ENCODE measurements at places on chromosomes 5 and 9. TPM values are rescaled to one million over a fixed set of nuclear protein-coding genes. Genes with fewer than 3 reads are reported as not detected.

- no peak for DNase-seq
These were observed 10.9 kb upstream of the UNC5A start for GRCh38 chr5:176799488-176799887.

DNA sequence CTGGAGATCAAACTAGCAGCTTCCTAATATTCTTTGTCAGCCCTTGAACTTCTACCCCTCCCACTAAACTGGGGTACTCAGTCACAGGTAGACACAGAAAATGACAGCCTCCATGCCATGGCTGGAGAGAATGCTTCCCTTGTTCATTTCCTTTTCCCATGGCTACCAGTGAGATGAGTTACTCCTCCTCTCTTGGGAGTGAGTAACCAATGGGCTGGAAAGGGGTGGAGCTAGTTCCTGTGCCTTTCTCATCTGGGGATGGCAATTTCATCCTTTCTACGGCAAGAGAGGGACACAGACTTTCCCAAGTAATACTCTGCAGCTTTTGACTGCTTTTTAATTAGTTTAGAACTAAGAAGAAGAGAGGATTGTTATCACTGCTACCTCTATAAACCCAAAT is 1045.6 kb upstream of the WWC1 start:
- DNase-seq = no peak

DNA sequence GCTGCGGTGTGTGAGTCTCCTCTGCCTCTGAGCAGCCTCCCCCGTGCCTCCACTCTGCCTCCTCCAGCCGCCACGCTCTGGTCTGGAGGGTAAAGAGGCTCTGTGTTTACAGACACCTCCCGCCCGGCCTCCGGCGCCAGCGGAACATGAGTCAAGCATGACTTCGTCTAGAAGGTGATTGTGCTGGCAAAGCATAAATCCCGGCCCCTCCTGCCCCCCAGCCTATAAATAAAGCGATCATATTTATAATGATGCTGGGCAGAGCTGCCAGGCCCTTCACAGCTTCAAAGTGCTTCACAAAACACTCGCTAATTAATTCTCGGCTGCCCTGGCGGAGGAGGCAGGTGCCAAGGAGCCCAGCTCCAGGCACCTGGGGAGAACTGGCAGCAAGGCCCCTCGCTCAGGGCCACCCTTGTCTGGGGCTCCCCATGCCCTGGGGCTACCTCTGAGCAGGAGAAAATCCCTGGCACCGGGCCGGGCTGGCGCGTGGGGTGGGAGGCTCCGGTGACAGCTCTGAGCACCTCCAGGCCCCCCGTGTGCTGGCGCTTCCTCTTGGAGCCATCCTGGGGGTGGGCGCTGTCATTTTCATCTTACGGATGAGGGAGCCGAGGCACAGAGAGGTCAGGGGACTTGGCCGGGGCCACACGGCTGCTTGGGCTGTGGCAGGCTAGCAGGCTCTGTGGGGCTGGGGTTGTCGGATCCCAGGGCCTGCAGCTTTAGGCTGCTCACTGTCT is 87.8 kb downstream of the RXRA start:
- DNase-seq = peak; percentile 52

DNA sequence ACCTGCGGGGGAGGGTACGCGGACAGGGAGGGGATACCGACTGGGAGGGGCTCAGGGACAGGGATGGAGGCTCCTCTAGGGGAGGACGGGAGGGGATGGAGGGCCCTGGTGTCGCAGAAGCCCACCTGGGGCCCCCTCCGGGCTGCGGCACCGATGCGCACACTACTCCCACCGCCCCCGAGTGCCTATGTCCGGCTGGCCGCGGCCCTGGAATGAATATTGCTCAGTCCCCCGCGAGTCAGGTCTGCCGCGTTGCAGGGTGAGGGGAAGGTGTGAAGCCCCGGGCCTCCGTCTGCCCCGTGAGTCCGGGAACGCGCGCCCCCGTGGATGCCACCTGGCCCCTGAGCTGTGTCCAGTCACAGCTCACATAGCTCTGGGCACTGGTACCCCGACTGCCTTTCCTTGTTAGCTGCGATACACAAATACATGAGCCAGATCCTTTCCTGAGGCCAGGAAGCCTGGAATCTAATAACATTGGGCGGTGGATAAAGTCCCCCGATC is 44.5 kb upstream of the PRSS3 start:
- no peak for DNase-seq

GRCh38 chr5:60026161-60026560 is 132.6 kb upstream of the PDE4D start:
- no peak for DNase-seq

Gene STXBP1
- 13.0 TPM for total RNA-seq

- DNase-seq = no peak
These were observed 48.9 kb downstream of the ERMP1 start for GRCh38 chr9:5783982-5784381.

Gene DOCK2
- total RNA-seq = 10.3 TPM

Gene GNA14
- total RNA-seq = 21.3 TPM

DNA sequence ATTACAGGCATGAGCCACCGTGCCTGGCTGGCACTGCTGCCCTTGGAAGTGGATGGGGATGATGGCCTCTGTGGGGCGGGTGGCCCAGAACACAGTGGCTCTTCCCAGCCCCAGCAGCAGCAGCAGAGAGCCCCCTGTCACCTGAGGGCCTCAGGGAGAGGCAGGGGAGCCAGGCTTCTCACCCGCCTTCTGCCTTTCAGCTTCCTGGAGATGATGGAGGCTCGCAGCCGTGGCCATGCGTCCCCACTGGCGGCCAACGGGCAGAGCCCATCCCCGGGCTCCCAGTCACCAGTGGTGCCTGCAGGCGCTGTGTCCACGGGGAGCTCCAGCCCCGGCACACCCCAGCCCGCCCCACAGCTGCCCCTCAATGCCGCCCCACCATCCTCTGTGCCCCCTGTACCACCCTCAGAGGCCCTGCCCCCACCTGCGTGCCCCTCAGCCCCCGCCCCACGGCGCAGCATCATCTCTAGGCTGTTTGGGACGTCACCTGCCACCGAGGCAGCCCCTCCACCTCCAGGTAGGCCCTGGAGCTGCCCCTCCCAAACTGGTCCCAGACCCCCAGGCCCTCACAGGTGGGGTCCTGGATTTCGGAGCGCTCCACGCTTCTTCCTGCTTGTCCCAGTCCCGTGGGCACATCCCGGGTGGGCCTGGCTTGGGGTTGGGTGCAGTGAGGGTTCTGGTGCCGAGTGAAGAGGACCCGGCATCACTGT is 5.0 kb upstream of the AJM1 start:
- DNase-seq = no peak

Gene GPR151
- not detected for total RNA-seq

DNA sequence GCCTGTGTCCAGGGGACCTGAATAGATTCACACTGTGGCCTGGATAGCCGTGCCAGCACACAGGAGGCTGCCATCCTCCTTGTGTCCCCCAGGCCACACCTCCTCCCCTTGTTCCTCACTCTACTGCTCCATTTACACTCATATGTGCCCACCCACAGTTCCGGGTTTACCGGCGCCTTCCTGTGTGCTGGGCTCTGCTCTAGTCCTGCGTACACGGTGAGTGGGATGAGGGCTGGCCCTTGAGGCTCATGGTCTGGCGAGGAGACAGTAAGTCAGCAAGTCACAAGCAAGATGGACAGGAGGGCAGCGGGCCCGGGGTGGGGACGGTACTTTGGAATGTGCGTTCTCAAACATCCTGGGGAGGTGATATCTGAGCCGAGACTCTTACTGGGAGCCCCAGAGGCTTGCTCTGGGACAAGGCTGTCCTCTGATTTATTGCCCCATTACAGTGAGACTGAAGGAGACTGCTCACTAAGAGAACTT is 32.4 kb upstream of the NXNL2 start:
- no peak for DNase-seq

- peak; percentile 41 for DNase-seq
These were observed 233.5 kb downstream of the FRMD3 start for GRCh38 chr9:83304686-83305085.

GRCh38 chr9:124251204-124251603 is 6.5 kb upstream of the NEK6 start:
- DNase-seq = no peak

DNA sequence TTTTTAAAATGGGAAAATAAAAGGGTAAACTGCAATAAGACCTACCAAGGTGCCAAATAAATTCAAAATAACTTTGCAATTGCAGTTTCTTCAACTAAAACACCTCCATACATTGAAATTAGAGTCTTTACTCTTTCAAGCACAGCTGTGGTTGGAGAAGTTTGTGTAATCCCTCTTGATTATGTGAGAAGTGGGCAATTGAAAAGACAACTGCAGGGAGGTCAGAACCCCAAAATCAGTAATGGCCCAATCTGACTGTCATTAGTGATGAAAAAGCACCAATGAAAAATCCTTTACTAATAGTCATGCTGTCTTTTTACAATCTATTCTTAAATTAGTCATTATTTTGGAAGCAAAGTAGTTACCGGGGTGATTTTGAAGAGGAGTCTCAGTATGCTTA is 116.7 kb upstream of the RGMB start:
- no peak for DNase-seq

Gene PDE6A
- total RNA-seq = 6.5 TPM

DNA sequence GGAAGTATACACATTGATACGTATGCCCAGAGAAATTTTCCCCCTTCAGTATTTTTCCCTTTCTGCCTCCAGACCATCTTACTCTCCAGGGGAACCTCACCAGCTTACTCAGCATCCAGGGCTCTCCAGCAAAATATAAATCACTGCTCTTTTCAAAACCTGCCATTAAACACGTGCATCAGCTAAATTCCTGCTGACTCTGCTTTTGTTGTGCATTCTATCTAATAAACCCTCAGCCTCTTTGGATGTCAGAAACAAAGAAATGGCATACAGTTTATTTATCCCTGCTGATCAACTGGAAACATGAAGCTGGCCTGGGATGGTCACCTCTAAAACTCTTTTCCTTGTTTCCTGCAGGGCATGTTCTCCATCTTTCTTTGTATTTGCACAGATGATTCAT is 126.8 kb downstream of the TRPM3 start:
- no peak for DNase-seq

GRCh38 chr5:108735790-108736189 is 11.9 kb upstream of the FER start:
- no peak for DNase-seq

Gene CTNND2
- total RNA-seq = 1.9 TPM

Gene N4BP3
- 0.80 TPM for total RNA-seq

Gene TGFBR1
- 21.7 TPM for total RNA-seq

DNA sequence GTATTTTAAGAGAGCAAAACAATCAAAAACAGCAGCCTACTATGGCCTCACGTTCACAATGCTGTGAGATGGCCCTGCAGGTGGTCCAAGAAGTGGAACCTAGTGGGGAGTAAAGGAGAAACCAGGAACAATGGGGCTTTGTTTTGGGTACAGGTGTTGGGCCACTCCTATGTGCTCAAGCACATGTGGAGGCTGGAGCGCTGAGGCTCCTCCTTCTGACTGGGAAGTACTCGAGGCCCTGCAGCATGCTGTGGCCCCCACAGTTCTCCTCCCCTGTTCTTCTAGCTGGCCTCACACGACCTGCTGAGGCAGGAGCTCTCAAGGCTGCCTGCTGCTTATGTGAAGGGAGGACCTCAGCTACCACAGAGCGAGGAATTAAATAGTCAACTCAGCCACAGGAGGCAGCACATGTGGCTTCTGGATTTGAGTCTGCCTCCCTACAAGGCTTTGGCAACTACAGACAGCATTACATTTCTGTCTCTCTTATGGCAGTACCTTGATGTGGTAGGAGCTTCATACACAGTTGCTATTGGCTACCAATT is 482.3 kb downstream of the SPOCK1 start:
- DNase-seq = no peak

GRCh38 chr9:38107405-38107804 is 38.4 kb upstream of the SHB start:
- DNase-seq = no peak

- no peak for DNase-seq
These were observed 338.6 kb downstream of the TMEM38B start for GRCh38 chr9:106032978-106033377.

Gene CWC27
- 15.6 TPM for total RNA-seq

- no peak for DNase-seq
These were observed 184.3 kb downstream of the ZDHHC21 start for GRCh38 chr9:14508884-14509283.

Gene CREBRF
- 31.4 TPM for total RNA-seq

Gene CTSL
- 77.0 TPM for total RNA-seq

DNA sequence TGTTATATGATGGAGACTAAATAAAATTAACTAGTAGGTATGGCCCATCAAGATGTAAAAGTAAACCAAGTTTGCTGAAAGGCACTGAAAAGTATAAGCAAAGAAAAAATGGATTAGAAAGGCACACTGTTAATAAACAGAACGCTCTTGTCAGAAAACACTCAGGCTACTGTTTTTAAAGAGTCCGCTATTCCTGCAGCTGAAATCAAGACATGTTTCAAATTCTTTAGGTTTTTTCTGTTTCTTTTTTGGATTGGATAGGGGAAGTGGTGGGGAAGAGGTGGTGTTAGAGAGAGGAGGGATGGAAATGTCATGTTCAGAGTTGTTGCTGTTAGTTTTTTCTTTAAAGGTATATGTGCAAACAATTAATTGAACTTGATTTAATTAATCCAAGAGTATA is 17.5 kb downstream of the OSTF1 start:
- DNase-seq = no peak
